Activated CD4-positive, alpha-beta T cell treated with anti-CD3 and anti-CD28 coated beads, Interleukin-2, amount 10 ng/mL, durations not matched to agents 24 days and 14 days (primary cell): ENCODE measurements at places on chromosomes 4 and X. TPM values are rescaled to one million over a fixed set of nuclear protein-coding genes. Genes with fewer than 3 reads are reported as not detected.

DNA sequence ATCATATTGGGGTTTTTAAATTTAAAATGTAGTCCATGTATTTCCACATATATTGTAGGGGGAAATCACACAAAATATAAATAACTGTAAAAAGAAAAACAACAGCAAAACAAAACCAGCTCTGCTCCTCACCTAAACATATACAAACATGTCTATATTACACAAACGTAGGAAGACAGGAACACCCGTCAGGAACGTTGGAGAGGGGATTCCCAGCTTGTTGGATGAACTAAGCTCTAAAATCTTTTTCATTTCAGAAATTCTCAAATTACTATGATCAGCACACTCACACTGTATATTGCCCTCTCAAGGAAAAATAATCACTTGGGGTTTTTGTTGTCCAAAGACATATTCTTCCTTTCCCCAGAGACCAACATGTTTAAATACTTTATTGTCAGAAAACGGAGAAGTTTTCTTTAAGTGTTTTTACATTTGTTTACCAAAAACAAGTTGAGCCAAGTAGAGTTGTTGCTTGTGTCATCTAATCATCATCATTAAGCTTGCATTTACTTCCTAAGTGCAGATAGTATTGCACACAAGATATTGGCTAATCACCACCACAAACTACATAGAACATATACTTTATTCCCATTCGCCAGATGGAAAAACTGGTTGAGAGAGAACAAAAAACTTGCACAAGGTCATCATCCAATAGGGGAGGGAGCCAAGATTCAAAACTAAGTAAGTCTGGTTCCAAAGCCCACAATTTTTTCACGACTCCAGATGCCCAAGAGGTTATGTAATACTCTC lies 2.4 kb upstream of the TLR10 start:
- DNase-seq, result no peak

DNA sequence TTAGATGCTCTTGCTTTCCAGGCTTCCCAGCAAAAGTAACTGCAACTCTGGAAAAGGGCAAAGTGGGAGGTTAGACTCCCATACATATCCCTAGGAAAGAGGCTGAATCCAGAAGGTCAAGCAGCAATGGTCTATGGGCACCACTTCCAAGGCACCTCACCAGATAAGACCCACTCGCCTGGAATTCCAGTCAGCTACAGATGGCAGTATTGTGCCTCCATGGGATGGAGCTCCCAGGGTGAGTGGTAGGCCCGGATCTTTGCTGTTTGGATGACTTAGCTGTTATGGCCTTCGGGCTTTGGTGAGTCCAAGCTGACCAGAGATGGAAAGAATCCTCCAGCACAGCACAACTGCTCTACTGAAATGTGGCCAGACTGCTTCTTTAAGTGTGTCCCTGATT lies 688.0 kb downstream of the PCDH19 start:
- no peak for DNase-seq

Gene PABPC1L2A
- not detected in 2 replicates for total RNA-seq

DNA sequence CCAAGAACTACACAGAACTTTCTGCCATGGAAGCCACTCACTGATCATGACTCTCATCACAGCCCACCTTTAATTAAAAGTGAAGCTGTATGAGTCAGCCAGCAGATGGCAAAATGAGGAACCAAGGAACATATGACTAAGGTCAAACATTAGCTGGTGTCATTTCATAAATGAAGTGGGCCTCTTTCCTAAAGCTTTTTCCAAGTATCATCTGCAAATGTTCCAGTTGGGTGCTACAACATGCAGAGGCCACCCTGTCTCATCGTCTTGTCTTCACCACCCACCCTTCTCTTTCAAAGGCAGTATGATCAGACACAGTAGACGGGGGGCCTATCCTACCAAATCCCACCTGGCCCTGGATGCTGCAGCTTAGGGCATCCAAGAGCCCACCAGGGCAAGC lies 9.2 kb upstream of the EOLA1 start:
- DNase-seq, result no peak

DNA sequence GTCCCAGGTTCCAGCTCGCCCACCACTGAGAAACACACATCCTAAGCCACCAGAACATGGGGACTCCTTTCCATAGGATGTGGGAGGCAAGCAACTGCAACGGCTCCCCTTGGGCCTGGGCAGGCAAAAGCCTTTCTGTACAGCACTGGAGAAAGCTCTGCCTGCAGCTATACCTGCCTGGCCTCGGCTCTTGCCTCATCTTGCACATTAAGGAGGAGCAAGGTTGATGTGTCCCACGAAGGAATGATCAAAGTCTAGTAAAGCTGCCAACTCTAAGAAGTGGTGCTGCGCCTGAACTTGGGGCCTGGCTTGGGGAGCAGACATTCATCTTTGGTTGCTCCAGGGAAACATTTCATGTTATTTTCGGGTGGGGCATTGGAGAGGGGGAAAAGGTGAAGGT lies 19.6 kb downstream of the CCNG2 start:
- no peak for DNase-seq

DNA sequence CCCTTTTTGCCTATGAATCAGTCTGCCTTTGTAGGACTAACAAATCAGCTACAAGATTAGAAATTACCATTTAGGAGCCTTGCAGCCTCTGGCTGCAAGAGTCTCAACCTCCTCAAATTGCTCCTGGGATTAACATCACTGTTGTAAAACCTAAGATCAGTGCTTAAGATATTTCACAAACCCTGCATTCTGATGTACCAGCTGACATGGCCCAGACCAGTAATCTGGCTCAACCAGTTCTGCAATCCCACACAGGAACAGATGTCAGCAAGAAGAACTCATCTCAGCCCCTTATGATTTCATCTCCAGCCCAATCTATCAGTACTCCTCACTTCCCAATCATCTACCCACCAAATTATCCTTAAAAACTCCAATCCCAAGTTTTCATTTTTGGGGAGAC lies 32.5 kb upstream of the AADAT start:
- DNase-seq, result no peak

Gene FAM47E
- total RNA-seq, result not detected in 2 replicates

- DNase-seq, result no peak
Measured at GRCh38 chr4:183984566-183984965, 79.5 kb downstream of the STOX2 start.

- no peak for DNase-seq
Measured at GRCh38 chr4:121648516-121648915, 48.3 kb downstream of the ANXA5 start.

- DNase-seq, result no peak
Measured at GRCh38 chr4:105092356-105092755, 54.3 kb upstream of the TET2 start.

Gene SLC49A3
- 0.40 and 0.72 TPM in 2 replicates for total RNA-seq

GRCh38 chr4:58191109-58191508 lies 1080.9 kb upstream of the IGFBP7 start:
- no peak for DNase-seq

GRCh38 chrX:35351212-35351611 lies 408.6 kb downstream of the FAM47B start:
- no peak for DNase-seq

DNA sequence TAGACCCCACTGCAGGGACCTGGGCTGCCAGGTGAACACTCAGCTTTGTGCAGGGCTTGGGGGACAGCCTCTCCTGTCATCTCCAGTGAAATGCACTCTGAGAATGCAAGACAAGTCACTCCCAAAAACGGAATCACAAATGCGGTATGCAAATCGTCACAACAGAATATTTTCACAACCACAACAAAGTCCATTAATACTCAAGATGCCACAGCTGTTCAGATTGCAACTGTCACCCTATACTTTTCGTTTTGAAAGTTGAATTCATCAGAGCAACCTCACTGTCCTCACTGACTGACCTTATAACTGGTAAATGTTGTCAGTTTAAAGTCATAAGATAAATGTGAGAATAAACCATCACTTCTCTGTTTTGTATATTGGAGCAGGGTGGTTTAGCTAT lies 16.6 kb downstream of the JAKMIP1 start:
- peak; percentile 69 for DNase-seq
